ENCODE measurements at places on chromosomes 1 and 21. TPM values are rescaled to one million over a fixed set of nuclear protein-coding genes. Genes with fewer than 3 reads are reported as not detected.

DNA sequence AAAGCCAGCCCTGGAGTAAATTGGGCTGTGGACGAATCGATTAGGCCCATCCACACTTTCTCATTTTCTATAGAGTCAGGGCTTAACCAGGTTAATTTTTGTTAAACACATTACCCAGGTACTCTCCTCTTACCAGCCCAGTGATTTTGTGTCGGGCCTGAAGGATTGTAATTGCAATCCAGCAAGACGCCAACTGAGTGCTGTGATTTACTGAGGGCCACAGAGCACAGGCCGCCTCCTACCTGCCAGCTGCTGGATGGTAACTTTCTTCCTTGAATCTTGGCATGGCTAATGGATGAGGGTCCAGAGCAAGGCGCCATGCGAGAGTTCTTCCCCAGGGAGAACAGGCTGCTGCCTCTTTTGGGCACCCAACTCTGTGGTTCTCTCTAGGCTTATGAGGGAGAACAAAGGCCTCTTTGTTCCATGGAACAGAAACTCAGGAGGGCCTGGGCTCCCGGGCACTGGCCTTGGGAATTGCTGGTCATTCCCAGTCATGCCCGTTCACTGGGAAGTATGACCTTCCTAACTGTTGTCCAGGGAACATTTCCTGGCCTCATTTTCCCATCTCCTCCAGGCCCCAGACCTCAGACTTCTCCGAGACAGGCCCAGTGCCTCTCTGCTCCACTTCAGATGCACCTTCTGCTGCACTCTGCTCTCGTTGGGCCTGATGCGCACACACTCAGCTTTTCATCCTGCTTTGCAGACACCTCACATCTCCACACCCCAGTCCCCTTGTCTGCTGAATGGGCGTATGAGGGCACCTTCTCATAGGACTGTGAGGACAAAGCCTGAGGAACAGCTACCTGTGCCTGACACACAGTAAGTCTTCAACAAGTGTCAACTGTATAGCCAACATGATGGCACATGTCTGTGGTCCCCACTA is 57.3 kb downstream of the SYF2 start:
- H3K4me3 ChIP-seq, result no peak overlapping the region
- no peaks in the 10 kb centered on the region for H3K36me3 ChIP-seq
- H3K27me3 ChIP-seq, result no peaks in the 10 kb centered on the region
- H3K27ac ChIP-seq, result no peak overlapping the region
- DNase-seq, result no peak
- no peaks in the 10 kb centered on the region for H3K4me1 ChIP-seq

Gene EDN2
- 0.52 TPM for total RNA-seq

- no peaks in the 10 kb centered on the region for H3K36me3 ChIP-seq
- peaks cover 3% of the 10 kb centered on the region for H3K4me1 ChIP-seq
- no peak for DNase-seq
Measured at GRCh38 chr21:42317826-42318746, 2.9 kb upstream of the TFF3 start.

- H3K4me3 ChIP-seq, result no peak overlapping the region
- H3K27me3 ChIP-seq, result no peaks in the 10 kb centered on the region
- H3K36me3 ChIP-seq, result no peaks in the 10 kb centered on the region
- H3K4me1 ChIP-seq, result no peaks in the 10 kb centered on the region
Measured at GRCh38 chr1:234559902-234560676, 49.9 kb downstream of the IRF2BP2 start.

Measured in CD4-positive, CD25-positive, alpha-beta regulatory T cell (primary cell).